ENCODE measurements at places on chromosomes 6 and 20. TPM values are rescaled to one million over a fixed set of nuclear protein-coding genes. Genes with fewer than 3 reads are reported as not detected.

DNA sequence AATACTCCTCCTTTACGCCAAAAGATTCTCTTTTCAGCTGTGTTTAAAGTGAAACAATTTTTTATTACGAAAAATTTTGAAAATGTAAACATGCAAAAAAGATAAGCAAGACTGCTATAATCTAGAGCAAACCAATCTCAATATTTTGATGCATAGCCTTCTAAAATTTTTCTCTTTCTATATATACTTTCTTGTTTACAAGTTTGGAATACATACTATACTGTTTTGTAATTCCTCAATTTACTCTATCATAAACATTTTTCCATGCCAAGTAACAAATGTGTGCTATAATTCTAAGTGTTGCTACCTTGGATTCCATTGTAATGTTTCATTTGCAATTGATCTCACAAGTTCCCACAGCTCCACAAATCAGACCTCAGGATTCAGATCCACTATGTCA is 43.1 kb upstream of the KIF16B start:
- DNase-seq = no peak

CGA gene
- total RNA-seq = not detected

- peak; percentile 72 for DNase-seq
Measured at GRCh38 chr20:54197621-54198604, 10.0 kb upstream of the PFDN4 start.

EPPIN gene
- total RNA-seq = not detected

DNA sequence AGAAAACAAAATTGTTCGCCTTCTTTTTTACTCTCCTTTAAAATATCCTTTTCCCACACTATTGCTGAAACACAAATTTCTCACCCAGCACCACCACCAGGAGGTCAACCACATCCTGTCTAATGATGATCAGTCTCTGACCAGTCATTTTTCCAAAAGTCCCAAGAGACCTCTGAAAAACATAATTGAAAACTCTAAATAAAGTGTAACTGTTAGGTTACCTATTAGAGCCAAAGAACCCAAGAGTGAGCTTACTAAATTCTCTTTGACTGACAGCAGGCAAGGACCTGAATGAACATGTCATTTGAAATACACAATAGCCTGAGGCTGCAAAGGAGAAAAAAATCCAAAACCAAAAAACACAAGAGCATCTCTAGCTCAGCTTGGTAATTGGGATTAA is 735.4 kb downstream of the CBLN4 start:
- DNase-seq = no peak

MYCT1 gene
- total RNA-seq = 2.6 TPM

GRCh38 chr6:25056130-25056529 is 120.4 kb upstream of the RIPOR2 start:
- no peak for DNase-seq

All from fibroblast of the aortic adventitia (primary cell).